IPS-NIHi11 (cell line): ENCODE measurements at places on chromosomes 4 and X.

- no peak for DNase-seq
Observed at GRCh38 chr4:155885666-155886065, 17.8 kb upstream of the TDO2 start.

DNA sequence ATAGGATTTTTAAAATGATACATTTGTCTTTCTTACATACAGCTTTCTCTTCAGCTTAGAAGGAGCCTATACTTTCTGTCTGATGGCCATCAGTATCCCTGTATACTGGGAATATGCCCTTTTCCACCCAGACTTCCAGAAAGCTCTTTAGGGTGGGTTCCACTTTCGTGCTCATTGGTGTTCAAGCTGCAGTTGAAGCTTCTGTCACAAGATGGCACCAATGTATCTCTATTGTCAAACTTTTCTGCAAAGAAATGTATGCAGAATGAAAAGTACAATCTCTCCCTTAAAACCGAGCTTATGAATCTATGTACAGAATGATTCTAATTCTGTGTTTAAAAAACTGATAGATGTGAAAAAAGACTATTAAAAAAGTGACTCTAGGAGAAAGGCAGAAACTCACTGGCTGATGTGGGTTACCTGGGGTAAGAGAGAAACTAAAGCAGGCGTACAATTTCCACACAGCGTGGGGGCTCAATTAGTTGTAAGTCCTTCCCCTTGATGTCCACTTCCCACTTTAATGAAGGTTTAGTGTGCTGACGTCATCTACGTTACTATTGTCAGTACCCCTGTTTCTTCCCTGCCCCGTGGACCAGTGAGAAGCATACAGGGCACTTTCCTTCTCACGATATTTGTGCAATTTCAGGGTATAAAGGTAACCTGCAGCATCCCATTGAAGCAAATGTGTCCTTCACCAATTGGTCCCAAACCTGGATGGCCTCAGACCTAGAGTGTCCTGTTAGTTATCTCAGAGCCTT lies 57.3 kb upstream of the TCEAL2 start:
- DNase-seq = no peak

- DNase-seq = no peak
Observed at GRCh38 chr4:112038861-112039260, 106.4 kb upstream of the FAM241A start.

DNA sequence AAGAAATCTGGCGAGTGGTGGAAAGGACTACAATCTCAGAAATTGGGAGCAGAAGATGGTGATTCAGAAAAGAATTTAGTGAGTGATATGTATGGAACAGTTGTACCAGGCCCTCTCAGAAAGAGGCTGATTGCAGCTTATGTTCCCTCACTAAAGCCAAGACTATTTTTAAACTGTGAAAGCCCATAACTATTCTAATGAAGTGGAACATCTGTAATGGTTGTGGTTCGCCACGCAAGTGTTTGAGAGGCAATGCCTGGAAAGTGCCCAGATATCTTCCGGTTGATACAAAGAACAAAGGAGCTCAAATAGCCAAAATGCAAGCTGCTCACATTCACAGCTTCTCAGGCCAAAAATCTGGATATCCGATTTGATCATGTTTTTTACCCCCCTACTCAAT lies 1250.7 kb downstream of the RAPGEF2 start:
- no peak for DNase-seq

DNA sequence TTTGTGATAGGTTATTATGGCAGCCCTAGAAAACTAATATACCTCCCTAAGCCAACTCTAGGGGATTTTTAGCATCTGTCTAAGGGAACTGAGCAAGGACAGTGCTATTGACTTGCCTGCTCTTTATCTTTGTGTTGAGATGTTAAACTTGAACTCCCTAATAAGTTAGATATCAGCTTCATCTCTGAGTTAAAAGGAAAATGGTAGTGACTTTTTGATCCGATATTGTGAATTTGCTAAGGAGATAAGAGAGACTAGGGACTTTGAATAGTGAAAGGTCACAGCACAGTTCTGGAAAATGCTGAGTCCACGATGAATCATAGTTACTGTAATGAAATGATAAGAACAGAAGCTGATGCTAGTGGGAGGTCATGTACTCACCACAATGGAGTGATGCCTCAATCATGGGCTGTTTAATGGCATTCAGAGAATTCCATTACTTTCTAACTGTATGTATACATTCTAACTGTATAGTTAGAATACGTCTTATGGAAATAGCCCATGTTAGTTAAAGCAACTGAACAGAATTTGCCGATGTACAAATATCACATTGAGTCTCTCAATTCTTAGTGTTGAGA lies 147.2 kb downstream of the GLRA3 start:
- no peak for DNase-seq

- peak; percentile 30 for DNase-seq
Observed at GRCh38 chrX:150683536-150684146, 9.6 kb upstream of the MTMR1 start.

DNA sequence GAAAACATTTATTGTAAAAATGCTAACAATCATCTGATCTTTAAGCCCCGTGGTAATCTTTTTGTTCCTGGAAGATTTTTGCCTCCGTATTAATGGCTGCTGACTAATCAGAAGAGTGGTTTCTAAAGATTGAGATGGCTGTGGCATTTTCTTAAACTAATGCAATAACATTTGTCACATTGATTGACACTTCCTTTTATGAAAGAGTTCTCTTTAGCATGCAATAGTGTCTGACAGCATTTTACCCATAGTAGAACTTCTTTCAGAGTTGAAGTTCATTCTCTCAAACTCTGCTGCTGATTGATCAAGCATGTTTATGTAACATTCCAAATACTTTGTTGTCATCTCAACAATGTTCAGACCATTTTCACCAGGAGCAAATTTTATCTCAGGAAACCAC lies 26.8 kb upstream of the UGT2B4 start:
- no peak for DNase-seq

GRCh38 chr4:2886161-2886560 lies 42.5 kb downstream of the ADD1 start:
- no peak for DNase-seq

DNA sequence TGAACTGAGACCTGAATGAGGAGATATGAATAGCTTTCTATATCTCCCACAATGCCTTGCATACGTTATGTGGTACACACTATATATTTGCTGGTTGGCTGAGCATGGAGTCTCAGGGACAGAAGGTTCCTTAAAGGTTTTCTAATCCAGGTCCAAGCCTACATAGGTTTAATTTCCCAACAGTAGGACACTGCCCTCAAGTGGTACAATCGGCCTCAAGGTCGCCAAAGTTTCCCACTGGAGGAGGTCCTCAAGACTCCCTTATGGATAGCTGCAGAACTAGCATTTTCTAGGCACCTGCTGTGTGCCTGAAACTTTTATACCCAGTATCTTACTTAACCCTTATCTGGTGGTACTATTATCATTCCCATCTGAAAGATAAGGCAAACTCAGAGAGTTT lies 21.0 kb upstream of the EFNB1 start:
- DNase-seq = no peak

DNA sequence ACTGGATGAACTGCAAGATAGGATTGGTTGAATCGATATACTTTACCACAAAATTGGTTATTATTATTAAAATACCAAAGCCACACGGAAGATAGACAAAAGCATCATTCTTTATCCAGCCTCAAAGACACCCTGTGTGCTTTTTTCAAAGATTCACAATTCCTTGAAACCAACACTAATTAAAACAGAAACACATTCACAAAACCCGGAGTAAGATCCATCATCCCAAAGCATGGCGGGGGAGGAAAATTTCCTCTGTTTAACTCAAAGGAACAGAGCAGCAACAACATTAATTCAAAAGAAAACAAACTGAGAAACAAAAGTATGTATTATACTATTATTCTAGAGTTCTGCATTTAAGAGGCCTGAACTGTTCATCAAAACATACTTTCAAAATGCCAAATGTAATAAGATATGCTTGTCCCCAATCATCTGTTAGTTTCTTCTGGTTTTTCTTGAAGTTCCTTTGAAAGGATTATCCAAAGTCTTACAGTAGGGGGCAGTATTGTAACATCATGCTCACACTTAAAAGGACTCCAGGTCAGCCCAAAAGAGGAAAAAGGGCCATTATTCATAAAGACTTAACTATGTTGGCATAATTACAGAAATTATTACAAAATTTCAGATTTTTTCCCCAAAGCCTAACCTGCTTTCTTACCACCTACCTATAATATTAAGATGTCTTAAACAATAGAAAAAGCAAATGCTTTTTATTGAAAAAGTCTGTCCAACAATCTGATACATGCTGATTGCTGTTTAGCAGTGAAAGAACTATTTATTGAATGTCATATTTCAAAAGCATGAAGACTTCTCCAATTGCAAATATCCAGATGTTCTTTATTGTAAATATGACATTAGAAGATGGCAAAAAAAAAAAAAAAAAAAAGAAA lies 168.7 kb downstream of the SCFD2 start:
- peak; percentile 47 for DNase-seq

GRCh38 chr4:67651536-67651935 lies 49.4 kb downstream of the UBA6 start:
- DNase-seq = no peak

DNA sequence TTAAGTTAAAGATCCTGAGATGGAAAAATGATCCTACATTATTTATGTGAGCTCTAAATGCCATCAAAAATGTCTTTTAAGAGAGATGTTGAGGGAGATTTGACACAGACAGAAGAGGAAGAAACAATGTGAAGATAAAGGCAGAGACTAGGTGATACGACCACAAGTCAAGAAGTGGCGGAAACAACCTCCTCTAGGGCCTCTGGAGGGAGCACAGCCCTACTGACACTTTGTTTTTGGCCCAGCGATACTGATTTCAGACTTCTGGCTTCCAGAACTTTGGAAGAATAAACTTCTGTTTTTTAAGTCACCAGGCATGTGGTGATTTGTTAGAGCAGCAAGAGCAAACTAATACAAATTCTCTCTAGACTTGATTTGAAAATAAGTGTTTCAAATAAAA lies 1216.1 kb downstream of the FSTL5 start:
- no peak for DNase-seq

DNA sequence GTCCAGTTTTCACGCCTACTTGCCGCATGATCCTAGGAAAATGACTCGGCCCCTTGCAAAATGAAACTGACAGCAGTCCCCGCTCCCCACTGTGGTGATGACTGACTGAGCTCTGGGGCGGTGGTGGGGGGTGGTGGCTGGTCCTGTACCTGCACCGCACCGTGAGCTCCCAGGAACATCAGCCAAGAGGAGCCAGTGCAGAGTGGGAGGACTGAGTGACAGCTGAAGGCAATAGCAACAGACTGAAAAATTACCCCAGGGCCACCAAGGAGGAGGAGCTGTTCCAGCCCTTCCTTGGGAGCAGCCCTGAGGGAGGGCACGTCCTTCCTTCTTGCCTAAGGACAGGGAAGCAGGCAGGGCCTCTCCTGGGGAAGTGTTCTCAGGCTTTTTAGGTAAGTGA lies 2.4 kb upstream of the C4orf50 start:
- DNase-seq = no peak

DNA sequence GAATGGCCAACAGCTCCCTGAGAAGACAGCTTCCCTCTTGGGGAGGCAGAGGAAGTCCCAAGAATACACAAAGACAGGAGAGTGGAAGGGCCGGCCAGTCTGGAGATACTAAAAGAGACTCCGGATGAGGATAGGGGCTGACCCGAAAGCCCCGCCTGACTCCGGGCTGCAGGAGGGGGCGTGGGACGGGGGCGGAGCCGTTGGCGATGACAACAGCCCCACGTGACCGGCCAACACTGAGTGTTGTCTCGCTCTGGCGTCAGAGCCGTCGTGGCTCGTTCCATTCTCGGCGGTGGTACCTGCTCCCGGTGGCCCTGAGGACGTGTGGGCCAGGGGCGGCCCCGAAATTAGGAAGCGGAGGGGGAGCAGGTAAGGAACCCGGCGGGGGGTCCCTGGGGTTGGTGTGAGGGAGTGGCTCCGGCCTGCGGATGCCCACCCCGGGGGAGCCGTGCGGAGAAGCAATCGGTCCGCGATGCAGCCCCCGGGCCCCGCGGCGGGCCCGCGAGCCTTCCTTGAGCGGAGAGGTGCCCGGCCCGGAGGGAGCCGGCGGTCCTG lies at the start of gene BEX4:
Gene BEX4, plus strand, starts transcription at position 239 of the 555 bp plus-strand sequence. CDS start 1,046 bp downstream, outside the sequence.
- peak; percentile 79 for DNase-seq

DNA sequence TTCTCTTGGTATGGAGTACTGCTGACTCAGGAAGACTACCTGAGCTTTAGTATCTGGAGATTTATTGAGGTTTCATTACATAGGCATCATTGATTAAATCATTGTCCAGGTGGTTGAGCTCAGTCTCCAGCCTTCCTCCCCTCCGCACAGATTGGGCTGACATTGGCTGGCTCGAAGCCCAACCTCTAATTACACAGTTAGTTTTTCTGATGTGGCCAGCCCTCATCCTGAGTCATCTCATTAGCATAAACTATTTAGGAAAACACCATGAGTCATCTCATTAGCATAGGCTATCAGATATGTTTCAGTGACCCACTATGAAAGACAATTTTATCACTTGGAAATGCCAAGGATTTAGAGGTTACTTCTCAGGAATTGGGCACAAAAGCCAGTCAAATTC lies 93.9 kb upstream of the ANKRD50 start:
- DNase-seq = no peak

GRCh38 chr4:121658125-121658524 lies 38.7 kb downstream of the ANXA5 start:
- no peak for DNase-seq

DNA sequence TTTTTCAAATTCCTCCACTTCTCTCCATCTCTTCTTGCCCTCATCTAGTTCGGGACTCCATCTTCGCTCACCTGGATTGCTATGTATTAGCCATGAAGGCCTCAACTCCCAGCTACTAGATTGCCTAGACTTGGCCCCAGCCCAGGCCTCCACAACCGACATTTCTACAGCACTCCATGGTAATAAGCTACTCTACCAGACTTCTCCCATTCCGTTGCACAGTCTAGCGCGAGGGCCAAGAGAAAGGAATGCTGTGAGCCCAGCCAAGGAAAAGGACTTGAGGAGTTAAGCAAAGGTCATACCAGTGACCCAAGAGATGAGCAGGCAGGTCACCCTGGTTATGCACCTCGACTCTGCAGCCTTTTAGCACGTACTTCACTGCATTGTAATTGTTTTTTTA lies 75.6 kb downstream of the SOWAHB start:
- DNase-seq = no peak

- no peak for DNase-seq
Observed at GRCh38 chr4:92186239-92186638, 117.5 kb upstream of the GRID2 start.

- DNase-seq = no peak
Observed at GRCh38 chr4:4730249-4730648, 129.2 kb upstream of the MSX1 start.

DNA sequence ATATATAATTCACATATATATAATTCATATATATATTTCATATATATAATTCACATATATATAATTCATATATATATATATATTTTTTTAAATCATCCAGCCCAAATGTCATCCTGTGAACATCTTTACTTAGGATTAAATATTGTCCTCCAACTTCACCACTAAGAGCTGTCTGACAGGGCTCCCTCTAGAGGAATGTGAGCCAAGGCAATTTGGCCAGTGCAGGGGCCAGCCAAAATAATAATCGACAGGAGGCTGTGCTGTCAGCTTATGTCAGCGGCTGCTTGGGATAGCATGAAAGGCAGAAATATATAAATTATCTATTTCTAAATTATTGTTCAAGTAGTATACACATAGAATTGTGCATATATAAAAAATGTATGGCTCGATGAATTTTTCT lies 29.5 kb downstream of the EGFL6 start:
- peak; percentile 24 for DNase-seq

GRCh38 chrX:40099055-40099958 lies 1.5 kb upstream of the BCOR start:
- no peak for DNase-seq

GRCh38 chr4:73487233-73487632 lies 5.7 kb downstream of the AFM start:
- no peak for DNase-seq
